Left ventricle myocardium inferior (tissue), 1 donor: ENCODE measurements at places on chromosomes 4 and X.

GRCh38 chr4:33715841-33716395 is 2528.4 kb downstream of the ARAP2 start:
- no peak for DNase-seq

GRCh38 chr4:122889726-122890125 is 32.7 kb downstream of the NUDT6 start:
- no peak for DNase-seq

DNA sequence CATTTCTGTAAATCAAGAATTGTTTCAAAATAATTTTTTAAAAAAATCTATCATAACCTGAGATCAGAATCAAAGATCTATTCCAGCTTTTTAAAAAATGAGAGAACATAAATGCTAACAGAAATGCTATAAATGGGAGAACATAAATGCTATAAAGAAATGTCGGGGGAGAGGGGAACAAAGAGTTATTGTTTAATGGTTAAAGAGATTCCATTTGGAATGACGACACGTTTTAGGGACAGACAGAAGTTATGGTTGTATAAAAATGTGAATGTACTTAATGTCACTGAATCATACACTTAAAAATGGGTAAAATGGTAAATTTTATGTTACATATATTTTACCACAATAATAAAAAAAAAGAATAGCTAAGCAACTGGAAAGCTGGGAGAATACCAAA is 127.1 kb downstream of the ATRX start:
- no peak for DNase-seq

DNA sequence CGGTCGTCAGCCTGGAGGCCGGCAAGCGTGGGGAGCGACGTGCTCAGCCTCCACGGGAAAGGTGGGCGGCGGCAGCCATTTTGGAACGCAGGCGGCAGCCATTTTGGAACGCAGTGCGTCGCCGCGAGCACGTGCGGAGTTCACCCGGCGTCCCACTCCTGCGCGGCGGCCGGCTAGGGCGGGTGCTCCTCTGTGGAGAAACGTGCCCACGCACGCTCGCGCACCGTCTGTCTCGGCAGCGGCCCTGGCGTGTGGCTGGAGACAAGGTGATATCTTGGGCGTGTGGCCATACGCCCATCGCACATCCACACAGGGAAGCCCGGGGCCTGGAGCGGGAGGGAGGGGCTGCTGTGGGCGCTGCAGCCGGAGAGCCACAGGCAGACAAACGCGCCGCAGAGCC is 21.1 kb downstream of the CPLX1 start:
- no peak for DNase-seq

DNA sequence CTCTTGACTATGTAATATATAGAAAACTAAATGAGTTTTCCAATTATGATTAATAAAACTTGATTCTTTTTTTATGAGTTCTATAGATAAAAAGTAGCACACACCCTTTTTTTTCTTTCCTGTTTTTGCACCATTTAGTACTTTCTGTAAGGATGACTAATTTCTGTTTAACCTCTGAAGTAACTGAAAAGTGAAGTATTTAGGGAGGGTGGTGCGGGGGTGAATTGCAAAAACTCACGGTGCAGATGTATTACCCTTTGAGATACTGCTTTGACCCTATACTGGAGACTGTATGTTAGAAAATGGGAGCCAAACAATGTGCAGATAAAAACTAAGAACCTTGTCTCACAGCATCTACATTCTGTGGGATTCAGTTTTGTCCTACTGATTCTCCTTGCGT is 471.6 kb downstream of the DTHD1 start:
- DNase-seq: no peak

- no peak for DNase-seq
These were observed 73.7 kb upstream of the DUSP21 start for GRCh38 chrX:44770121-44770520.

- no peak for DNase-seq
These were observed 106.1 kb downstream of the PDGFC start for GRCh38 chr4:156865451-156865850.

- DNase-seq: no peak
These were observed 53.0 kb upstream of the MYOZ2 start for GRCh38 chr4:119082661-119083060.

GRCh38 chr4:38131371-38132091 is 171.3 kb downstream of the PTTG2 start:
- DNase-seq: no peak

DNA sequence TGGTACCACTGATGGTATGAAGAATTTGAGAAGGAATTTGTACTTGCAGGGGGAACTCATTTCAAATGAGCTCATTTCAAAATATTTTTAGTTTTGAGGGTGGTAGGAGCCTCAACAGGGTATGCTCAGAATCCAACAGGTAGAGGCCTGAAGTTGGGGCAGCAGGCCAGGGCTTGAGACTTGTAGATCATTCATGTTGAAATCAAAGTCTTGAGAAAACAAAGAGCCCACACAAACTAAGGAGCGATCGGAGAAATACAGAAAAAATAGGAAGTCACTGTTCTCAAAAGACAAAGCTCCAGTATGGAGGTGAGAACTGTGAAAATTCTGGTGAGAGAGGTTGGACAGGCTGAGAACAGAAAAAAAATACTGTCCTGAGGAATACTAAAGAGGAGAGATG is 979 bp upstream of the SLC9A6 start:
- DNase-seq: no peak

GRCh38 chr4:84938316-84938715 is 28.2 kb downstream of the WDFY3 start:
- no peak for DNase-seq

DNA sequence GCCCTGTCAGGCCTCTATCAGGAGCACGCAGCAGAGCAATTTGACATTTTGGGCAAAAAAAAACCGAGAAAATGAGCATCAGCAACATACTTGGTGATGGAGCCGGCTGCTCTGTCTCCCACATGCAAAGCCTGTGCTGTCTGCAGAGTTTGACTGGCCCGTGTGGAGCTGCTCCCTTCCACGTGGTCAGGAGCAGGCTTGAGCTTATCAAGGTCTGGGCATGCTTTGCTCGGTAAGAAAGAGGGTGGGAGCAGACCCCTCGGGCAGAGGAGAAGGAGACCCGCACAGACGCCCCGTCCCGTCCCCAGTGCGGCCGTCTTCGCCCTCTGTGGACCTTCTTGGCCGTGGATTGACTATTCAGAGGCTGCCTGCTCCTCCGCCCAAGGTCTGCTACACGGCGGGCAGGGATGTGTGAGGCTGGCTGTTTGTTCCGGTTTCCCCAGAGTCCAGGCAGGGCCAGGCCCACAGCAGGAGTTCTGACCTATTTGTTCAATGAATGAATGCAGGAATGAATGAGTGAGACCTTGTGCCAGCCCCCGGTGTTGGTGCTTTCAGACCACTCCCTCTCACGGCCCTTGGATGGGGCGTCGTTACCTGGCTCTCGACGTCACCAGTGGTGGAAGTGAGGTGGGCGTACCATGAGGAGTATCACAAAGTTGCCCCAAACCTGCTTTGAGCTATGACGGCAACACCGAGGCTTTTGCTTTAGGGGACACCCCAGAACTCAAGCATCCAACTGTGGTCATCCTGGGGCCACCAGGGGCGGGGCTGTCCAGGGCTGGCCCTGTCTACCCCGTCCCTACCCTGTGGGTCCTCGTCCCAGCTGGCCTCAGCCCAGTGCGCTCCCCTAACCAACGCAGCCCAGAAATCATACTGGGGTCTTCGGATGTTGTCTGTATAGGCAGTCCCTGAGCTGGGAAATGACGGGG is 54.7 kb upstream of the ADRA2C start:
- peak; percentile 2 for DNase-seq

- no peak for DNase-seq
These were observed 40.5 kb downstream of the MID1IP1 start for GRCh38 chrX:38841750-38842149.
